ENCODE measurements at places on chromosomes 16 and 17.

DNA sequence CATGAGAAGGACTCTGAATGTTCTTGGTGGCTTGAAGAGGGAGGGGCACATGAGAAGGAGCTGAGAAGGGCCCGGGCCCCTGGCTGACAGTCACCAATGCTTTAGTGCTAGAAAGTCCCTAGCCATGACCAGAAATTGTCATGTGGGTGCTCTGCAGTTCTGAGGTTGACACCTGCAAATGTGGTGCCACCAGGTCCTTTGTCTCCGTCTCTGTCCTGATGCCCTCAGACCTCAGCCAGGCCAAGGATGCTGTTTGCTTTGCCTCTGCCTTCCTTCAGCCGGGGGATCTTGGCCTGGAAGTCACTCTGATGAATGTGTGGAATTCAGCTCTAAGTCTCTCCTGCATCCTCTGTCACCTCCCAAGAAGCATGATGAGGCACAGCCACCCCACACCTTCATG lies 63.6 kb downstream of the TNFRSF13B start:
- DNase-seq, result no peak

DNA sequence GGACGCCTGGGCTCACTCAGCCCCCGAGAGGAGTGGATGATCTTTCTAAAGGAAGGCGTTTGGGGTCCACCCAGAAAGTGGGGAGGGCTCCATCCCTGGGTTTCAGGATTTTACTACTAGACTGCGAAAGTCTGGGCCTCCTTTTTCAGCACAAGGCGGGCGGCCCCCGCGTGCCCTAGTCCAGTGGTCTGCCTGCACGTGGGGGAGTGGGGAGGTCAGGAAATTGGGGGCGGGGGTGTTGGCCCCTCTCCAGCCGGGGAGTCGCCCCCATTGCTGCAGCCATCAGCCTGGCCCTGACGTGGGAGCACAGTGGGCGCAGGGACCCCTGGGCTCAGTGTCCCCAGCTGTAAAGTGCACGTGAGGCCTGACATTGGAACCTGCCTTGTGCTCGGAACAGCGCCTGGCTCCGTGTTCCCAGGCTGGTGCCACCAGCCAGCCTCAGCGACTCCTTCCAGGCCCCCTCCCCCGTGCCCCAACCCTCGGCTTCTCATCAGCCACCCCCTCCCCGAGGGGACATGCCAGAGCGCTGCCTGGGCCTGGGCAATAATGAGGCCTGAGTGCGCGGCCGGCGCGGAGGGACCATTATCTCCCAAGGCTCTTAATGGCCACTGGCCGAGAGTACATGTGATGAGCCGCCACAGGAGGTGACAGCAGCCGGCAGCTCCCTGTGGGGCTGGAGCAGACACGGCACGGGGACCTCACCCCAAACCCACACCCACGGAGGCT lies 2.4 kb upstream of the C1QTNF8 start:
- DNase-seq, result no peak

DNA sequence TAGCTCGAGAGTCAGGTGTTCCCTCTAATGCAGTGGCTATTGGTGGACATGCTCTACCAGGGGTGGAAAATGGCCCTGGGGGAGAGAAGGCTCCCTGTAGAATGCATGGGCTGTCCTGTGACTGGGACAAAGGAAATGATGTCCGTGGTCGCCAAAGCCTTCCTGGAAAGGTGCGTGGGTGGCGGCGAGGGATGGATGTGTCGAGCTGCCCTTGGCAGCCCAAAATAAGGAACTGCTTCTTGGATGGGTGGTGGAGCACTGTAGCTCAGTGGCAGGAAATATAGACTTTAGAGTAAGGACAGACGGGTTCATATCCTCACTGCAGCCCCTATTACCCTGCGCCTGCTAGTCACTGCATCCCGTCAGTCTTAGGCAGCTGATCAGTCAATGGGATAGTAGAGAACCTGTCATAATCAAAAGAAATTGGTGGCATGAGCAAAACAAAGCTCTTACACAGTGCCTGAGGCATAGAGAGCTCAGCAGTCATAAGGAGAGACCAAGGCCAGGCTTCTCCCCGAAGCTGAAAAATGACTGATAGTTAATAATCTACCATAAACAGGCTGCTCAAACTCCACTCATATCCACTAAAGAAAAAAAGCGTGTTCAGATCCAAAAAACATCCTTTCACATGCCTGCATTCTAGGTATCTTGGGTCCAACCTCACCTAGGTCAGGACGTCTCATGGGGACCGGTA lies 123.5 kb upstream of the PLCG2 start:
- DNase-seq, result no peak

- DNase-seq, result no peak
These were observed 386 bp downstream of the CIAO3 start for GRCh38 chr16:740459-740763.

DNA sequence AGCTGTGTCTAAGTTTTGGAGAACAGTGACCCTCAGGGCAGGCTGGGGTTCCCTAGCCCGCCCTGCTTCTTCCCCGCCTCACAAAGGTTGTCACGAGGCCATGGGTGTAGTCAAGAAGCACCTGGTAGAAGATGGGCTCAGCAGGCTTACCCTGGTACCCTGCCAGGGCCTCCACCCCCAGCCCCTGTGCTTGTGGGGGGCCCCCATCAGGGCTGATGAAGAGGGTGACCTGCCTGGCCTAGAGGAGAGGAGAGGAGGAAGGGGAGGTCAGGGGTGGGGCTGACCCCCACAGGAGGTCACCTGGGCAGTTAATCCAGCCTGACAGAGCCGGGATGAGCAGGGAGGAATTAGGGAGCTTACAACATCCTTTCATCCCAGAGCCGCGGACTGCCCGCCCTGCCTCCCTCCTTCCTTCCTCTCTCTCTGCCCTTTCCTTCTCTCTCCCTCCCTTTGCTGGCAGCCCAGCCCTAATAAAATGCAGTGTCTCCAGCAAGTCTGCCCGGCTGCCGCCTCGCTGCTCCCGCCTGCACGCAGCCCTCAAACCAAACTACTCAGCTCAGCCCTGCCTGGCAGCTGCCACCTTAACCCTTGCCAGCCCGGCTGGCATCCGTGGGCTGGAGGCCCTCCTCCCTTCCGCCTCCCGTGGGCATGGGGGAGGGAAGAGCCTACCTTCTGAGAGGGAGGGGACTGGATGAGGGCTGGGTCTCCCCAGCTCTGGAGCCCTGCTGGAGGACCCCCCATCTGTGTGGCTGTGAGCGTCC lies 7.2 kb downstream of the DLX3 start:
- no peak for DNase-seq

- no peak for DNase-seq
These were observed 342.7 kb downstream of the PMP22 start for GRCh38 chr17:14922411-14922810.

DNA sequence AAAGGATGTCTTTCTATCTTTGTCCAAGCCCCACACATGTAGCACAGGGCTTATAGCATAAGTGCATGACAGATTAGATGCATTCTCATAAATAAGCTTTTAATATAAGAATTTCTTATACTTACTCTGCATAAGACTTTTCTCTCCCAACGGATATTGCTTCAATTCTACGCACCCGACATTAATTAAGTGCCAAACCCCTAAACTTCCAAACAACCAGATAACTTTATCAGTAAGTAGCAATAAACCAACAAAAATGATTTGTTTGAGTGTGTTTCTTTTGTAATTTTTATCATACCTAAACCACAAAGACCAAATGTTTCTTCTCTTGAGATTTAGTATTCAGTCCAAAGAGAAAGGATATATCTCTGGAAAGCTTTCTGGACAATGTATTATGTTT lies 391.5 kb downstream of the CDH8 start:
- no peak for DNase-seq

GRCh38 chr17:74937064-74938051 lies 1.7 kb downstream of the OTOP3 start:
- no peak for DNase-seq

DNA sequence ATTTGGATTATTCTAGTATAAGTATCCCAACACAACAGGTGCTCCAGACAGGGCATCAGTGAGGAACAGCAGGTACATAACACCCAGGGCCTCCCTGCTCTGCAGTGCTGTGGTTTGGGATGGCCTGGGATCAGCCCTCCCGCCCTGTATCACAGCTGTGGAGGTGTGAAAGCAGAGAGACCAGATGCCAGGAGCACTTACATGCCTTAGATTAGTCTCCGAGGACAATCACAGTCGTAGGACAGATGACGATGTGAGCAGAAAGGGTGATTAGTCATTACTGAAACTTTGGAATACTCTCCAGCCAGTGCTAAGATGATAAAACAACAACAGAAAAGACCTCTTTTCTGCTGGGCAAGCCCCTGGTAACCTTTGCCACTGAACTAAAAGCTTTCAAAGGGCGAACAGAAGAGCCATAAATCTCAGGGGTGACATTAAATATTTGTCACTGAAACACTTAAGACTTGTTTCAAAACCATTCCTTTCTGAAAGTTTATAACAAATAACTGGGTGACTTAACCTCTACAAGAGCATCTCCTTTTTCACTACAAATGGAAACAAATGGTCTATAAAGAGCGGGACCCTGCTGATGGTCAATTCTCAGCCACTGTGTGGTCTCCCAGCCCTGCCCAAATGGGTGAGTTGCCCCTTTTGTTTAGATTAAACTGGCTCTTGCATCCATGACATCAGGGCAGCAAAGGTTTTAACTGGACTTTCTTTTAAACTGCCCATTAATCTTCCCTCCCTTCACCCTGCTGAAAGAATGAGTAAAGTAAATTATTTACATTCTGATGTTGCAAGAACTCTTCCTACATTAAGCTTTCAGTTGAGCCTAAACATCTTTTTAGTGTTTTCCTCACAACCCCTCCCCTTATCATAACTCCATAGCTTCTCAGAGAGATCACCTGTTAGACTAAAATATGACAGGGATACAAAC lies 183.1 kb upstream of the COX10 start:
- DNase-seq, result no peak

- no peak for DNase-seq
These were observed 105.5 kb downstream of the AXIN2 start for GRCh38 chr17:65455972-65456343.

DNA sequence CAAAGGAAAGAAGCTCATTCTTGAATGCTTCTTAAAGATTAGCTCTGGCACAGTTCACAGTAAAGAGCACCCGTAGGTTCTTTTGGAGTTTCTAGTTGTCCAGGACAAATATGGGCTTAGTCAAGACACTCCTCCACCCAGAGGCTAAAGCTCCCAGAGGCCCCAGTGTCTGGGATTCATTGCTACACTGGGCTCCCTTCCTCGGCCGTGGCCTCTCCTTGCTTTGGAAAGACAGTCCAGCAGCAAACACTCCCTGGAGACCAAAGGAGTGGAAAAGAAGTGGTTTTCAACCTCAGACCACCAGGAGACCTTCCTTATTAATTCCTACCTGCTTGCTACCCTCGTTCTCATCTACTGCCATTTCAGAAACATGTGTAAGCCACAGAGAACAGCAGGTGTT lies 17.1 kb downstream of the PHB1 start:
- no peak for DNase-seq

- no peak for DNase-seq
These were observed 45.8 kb downstream of the USP22 start for GRCh38 chr17:20996724-20997615.

DNA sequence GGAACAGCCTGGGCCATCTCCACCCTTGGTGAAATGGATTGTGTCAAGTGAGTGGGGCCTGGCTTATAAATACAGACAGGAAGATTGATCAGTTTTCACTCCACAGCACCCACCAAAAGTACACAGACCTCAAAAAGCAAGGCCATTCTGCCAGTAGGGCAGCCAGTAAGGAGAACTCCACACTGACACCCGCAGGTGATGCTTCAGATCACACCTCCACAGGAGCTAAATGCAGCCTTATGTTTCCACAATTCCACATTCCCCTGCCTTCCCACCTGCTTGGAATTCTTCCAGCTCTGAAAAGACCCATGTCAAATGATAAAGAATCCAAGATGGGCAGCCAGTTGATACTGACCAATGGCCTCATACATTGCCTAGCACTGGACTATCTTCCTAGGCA lies 191.1 kb downstream of the ZFHX3 start:
- no peak for DNase-seq

DNA sequence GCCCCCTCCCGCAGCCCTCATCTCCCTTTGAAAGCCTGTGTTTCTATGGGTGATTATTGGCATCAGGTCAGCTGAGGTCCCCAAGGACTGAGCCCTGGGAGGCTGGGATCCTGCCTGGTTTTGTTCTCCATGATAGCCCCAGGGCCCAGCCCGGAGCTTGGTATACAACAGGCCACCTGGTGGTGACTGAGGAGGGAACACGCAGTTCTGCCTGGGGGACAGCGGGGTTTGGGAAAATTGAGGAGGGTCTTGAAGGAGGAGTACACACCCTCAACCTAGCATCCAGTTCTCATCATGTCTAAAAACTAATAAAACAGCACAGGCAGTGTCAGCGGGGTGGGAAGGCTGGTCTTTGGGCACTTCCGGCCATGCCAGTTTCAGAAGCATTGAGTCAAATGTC lies 335.1 kb downstream of the CPPED1 start:
- no peak for DNase-seq

DNA sequence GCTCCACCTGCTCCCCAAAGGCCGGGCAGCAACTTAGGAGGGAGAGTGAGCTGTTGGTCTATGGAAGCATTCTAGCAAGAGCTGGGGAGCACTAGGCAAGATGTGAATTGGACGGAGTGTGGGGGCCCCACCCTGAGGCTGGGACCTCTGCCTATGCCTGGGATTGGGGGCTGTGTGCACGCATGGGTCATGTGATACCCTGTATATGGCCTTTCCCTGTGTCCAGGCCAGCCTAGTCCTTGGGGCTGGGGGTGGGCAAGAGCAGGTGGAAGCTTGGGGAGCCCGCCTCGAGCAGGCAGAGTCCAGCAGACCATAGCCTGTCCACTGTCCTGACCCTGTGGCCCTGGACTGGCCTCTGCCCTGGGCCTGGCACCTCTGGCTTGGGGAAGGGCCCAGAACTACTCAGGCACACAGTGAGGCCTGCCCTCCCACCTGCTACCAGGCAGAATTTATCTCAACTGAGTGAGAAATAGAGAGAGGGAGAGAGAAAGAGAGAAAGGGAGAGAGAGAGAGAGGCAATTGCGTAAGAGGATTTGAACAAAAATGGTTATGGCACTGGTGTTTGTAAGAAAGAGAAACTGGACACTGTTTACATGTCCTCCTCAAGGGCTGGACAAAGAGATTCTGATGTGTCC lies 19.1 kb downstream of the PDP2 start:
- no peak for DNase-seq

- DNase-seq, result no peak
These were observed 643.2 kb downstream of the WWOX start for GRCh38 chr16:78742501-78743283.

DNA sequence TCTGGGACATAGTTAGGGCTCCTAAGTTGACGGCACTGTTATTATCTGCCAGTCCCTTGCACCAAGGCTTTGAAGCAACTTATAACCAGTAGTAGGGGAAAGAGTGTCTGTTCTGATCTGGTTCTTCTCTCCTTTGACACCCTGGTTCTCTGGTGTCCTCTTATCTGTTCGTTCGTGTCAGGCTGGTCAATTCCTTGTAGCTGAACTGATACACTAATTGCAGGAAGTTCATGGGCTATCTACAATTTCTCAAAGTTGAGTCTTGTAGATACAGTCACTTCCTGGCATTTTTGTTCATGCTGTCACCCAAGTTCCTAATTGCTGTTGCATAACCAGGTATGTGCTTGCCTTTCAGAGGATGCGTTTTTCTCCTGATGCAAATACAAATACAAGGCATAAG lies 17.3 kb upstream of the MYO1D start:
- no peak for DNase-seq

DNA sequence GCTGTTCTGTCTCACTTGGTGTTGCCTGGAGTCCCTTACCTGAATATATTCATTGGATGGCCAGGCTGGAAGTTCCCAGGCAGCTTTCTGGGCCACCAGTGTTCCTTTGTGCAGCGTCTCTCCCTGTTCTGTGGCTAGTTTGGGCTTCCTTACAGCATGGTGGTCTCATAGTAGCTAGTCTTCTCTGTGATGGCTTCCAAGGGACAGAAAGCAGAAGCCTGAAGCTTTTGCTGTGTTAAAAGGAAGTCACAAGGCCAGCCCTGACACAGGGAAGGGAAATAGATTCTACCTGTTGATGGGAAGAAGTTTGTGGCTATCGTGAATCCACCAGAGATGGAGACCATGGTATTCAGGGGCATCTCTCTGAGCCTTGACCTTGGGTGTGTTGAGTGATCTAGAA lies 34.6 kb downstream of the PLCG2 start:
- DNase-seq, result no peak
